MV-4-11 (cell line): ENCODE measurements at places on chromosomes 13 and 19.
A peak's percentile ranks its signal among the peaks of the same experiment; 100 is the strongest.

GRCh38 chr13:23748109-23748990 is 140.8 kb downstream of the MIPEP start:
- no peak for DNase-seq

- DNase-seq, result no peak
Observed at GRCh38 chr13:39567569-39567968, 35.4 kb downstream of the LHFPL6 start.

GRCh38 chr13:59686798-59687394 is 476.8 kb downstream of the DIAPH3 start:
- DNase-seq, result no peak

- DNase-seq, result peak; percentile 36
Observed at GRCh38 chr13:49669735-49670309, 21.5 kb downstream of the EBPL start.

GRCh38 chr19:3369337-3370213 is 3.2 kb downstream of the NFIC start:
- peak; percentile 78 for DNase-seq

DNA sequence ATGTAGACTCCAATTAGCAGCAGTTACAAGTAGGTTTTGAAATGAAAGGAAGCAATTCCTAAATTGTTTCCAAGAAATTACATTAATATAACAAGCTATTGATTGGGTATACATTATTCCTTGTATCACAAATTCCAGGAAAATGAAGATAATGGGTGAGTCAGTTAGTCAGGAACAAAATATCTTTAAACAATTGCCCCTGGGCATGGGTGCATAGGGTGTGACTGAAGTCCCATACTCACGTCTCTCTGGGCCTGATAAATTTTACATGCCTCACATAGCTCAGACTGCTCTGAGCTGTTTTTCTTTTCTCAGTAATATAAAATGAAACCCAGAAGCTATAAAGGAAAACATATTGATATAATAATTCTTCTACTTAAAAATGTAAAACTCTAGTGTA is 87.8 kb downstream of the FNDC3A start:
- no peak for DNase-seq

- no peak for DNase-seq
Observed at GRCh38 chr13:48720621-48721020, 66.9 kb downstream of the CYSLTR2 start.

GRCh38 chr13:28049880-28050875 is 50.2 kb downstream of the FLT3 start:
- no peak for DNase-seq

GRCh38 chr19:45215391-45216191 is 29.6 kb downstream of the EXOC3L2 start:
- DNase-seq, result no peak

- no peak for DNase-seq
Observed at GRCh38 chr13:44921246-44921877, 67.9 kb downstream of the NUFIP1 start.

DNA sequence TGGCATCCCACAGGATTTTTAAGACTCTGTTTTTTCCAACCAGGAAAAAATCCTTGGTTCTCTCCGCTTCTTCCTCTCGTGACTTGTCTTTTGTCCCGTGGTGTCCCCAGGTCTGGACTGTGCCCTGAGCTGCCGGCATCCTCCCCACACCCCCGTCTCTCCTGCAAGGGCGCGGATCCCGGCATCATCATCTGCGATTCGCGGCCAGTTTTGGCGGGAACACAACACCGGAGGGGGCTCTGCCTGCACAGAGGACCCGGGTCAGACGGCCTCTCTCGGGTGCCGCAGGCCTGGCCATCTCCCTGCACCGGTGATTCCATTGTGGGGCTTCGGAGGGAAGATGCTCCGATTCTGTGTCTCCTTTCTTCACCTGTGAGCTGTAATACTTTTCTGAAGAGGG is 18.8 kb upstream of the GAS6 start:
- DNase-seq, result no peak

GRCh38 chr13:98534821-98535220 is 42.1 kb downstream of the STK24 start:
- DNase-seq, result no peak

- peak; percentile 41 for DNase-seq
Observed at GRCh38 chr13:21324803-21325202, 134.3 kb downstream of the ZDHHC20 start.

- no peak for DNase-seq
Observed at GRCh38 chr19:7122701-7123100, 53.2 kb downstream of the ZNF557 start.

DNA sequence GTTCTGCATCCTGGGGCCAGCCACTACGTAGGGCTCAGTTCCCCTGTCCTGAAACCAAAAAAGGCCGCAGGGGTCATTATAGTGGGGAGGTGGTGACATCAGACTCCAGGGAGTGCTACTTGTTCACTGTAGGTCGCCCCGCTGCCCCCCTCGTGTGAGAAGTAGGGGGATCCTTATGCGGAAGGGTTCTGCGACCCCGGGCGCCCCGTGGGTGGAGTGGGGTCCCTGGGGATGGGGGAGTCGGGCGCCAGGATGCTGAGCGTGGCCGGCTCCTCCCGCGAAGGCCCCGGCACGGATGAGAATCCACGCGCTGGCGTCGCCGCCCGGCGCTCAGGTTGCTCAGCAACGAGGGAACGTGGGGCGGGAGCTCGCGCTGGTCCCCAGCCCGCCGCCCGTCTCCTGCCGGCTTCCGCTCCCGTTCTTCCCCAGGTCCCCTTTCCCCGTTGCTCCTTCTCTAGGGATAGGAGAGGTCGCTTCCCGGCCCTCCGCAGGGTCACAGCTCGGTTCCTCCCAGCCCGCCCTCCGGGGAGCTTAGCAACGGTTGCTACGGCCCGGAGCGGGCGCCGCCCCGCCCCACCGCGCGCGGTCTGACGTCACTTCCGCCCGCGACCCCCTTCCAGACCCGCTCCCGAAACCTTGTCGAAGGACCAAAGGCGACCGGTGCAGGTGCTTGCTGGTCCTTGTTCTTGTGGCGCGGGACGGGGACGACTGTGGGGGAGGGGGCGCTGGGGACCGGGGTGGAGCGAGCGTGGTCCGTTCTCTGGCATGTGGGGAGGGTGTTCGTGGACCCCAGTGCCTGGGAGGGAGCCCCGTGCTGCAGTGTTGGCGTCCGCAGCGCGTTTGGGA is at the start of gene NAT14:
Gene NAT14, plus strand, starts transcription at position 596 of the 846 bp plus-strand sequence. CDS start 521 bp downstream, outside the sequence.
- peak; percentile 65 for DNase-seq

GRCh38 chr19:33621065-33621785 is 528 bp upstream of the CHST8 start:
- no peak for DNase-seq

- peak; percentile 16 for DNase-seq
Observed at GRCh38 chr13:112205990-112206389, 139.0 kb downstream of the SOX1 start.

DNA sequence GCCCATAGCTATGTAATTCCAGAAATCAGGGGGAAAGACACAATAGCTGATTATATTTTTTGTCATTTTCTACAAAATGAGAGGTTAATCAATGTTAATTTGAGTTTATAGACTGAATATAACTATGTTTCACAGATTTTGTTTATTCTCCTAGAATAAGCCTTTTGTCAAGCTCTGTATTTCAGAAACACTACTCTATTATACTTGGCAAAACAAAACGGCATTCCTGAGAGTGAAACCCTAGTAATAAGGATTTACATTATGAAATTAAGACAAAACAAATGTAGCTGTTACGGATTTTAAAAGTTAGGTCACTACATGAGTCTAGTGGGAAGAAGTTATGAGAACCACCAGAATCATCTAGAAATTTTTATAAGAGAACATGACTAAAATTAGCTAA is 334.2 kb downstream of the KLF12 start:
- no peak for DNase-seq

DNA sequence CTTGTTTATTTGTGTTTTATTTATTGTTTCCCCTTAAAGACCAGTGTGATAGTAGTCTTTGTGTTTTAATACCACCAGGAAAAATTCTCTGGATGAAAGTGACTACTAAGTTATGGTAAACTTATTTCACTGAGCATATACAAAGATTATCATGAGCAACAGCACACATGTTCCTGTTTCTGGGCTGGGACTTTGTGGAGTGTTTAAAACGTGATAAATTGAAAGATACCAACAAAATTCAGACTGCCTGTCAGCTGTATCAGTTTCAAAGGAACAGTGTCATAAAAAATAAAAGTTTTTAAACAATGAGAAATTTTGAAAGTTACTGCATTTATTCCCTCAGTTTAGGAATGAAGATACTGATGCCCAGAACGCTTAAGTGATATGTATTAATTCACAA is 259.4 kb downstream of the DACH1 start:
- DNase-seq, result no peak

DNA sequence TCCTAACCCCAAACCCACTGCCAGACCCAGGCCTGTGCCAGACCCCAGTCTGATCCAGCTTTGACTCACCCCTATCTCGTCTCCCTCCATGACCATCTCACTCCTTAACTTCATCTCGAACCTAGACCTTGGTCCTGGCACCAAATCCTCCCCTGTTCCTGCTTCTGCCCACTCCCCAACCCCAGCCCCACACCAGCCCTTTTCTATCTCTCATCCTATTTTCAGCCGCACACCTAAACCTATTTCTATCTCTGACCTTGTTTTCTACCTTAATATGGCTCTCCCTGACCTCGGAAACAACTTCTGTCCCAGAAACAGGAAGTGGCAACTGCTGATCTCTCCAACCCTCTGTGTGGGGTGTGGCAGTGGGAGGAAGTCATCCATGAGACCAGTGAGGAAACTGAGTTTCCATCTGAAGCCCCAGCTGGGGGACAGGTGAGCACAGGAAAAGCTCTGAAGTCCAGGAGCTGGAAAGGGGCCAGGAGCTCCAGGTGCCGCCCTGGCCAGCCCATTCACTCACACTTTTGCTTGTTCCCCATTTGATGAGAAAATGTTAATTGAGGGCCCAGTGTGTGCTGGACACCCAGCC is 13.7 kb downstream of the PTH2 start:
- DNase-seq, result peak; percentile 85

- no peak for DNase-seq
Observed at GRCh38 chr19:18100710-18101109, 3.1 kb downstream of the MAST3 start.

GRCh38 chr13:96824140-96824539 is 170.1 kb downstream of the OXGR1 start:
- peak; percentile 63 for DNase-seq

- peak; percentile 57 for DNase-seq
Observed at GRCh38 chr19:55208880-55209692, at the start of gene PTPRH. Gene PTPRH (minus strand): TSS chr19:55209501. CDS start chr19:55209433, 68 bp downstream.

DNA sequence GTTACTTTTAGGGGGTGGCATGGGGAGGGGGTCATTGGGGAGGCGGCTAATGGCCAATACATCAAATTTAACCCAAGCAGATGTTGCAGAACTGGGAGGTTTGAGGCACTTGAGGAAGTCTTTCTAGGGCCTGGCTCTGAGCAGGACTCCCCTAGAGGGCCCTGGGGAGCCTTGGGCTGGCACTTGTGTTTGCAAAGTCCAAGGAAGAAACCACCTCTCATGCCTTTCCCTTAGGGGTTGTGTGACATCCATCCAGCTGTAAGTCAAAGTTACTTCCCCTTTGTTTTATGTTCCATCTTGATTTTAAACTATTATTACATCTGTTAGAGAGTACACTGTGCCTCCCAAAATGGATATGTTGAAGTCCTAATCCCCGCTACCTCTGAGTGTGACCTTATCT is 159.9 kb downstream of the KATNAL1 start:
- peak; percentile 61 for DNase-seq

GRCh38 chr13:33512880-33513554 is 227.5 kb upstream of the STARD13 start:
- no peak for DNase-seq

DNA sequence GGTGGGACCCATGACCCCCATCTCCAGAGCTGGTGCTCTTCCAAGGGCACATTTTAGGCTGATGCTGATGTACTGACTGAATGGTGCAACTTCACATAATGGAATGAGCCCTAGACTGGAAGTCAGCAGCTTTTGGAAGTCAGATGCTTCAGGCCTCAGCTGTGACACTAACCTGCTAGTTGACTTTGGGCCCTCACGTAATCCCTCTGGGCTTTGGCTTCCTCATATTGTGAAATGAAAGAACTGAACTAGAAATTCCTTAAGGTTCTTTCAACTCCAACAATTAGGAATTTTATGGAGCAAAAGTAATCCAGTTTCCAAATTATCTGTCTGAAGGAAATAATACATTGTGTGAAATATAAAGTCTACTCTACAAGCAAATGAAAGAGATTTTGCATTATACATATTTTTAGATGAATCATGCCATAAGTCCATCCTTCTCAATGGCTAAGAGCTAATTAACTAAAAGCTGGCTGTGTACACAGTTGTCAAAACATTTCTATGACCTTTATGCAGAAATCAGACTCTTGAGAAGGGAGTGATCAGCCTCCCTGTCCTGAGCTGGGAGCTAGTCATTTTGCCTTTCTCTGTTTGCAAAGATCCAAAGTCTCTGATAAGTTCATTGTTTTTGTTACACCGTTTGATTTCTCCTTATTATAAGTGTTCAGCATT is 204.2 kb downstream of the DCLK1 start:
- DNase-seq, result no peak

- DNase-seq, result no peak
Observed at GRCh38 chr13:25776722-25777121, 275.1 kb downstream of the SHISA2 start.

DNA sequence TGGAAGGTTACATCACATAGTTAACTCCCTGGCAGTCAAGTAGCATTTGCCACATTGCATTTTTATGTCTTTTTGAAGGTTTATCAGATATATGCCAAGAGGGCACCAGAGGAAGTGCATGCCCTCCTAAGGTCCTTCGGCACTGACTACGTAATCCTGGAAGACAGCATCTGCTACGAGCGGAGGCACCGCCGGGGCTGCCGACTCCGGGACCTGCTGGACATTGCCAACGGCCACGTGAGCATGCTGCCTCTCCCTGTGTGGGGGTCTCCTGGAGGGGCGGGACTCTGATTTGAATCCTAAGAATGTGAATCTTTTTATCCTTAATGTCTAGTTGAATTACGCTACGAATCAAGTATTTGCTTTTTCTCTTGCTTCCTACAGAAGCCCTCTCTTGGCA is 74.8 kb downstream of the DPY19L3 start:
- DNase-seq, result no peak

DNA sequence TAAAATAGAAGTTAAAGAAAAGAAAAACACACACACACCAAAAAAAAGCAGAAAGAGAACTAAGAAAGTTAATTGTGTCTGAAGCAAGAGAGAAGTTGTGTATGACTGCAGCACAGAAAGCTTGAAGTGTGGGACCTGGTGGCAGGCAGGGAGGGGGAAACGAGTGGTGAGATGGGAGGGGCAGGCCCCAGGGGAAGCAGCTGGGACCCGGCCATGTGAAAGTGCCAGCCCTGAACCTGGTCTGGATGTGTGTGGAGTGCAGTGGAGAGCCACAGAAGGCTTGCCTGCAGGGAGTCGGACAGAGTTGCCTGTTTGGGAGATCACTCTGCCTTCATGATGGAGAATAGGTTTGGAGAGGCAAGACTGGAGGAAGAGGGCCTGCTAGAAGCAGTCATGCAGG is 199.0 kb downstream of the GGACT start:
- DNase-seq, result no peak
